ENCODE measurements at places on chromosomes 2 and 18.

GRCh38 chr2:32900246-32900973 lies 46.3 kb upstream of the LTBP1 start:
- DNase-seq: no peak

DNA sequence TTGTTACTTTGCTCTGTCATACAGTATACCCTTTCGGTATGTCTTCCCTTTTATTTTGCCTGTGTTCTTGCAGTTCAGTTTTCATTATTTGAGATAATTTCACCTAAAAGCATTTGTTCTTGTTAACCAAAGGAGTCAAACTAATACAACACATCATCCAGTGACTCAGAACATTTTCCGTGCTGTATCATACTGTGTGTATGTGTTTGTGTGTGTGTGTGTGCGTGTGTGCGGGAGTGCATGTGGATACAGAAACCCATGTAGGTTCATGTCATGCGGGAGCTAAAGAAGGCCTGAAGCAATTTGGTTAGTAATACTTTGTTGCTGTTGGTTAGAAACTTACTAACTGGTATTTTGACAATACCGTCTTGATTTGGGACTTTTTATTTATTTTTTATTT lies 60.0 kb downstream of the CEP192 start:
- DNase-seq: no peak

GRCh38 chr2:88199912-88200682 lies 30.0 kb downstream of the THNSL2 start:
- peak; percentile 5 for DNase-seq

DNA sequence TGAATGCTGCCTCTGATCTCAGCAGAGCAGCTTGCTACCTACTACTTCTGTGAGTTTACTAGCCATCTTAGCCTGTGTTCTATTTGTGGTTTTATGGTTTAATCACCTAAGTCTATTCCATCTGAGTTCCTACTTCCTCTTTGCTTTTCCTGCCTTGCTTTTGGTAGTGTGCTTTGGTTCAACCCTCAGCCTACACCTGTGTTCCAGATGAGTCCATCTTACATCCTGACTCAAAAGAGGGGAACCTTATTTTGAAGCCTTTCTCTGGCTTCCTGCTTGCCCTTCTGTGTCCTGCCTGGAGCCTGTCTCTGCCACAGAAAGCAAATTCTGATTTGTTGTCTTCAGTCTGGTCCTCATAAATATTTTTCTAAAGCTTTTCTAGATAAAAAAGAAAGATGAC lies 530.3 kb upstream of the MEX3C start:
- no peak for DNase-seq

GRCh38 chr2:127635380-127636237 lies 10.3 kb upstream of the GPR17 start:
- DNase-seq: no peak

DNA sequence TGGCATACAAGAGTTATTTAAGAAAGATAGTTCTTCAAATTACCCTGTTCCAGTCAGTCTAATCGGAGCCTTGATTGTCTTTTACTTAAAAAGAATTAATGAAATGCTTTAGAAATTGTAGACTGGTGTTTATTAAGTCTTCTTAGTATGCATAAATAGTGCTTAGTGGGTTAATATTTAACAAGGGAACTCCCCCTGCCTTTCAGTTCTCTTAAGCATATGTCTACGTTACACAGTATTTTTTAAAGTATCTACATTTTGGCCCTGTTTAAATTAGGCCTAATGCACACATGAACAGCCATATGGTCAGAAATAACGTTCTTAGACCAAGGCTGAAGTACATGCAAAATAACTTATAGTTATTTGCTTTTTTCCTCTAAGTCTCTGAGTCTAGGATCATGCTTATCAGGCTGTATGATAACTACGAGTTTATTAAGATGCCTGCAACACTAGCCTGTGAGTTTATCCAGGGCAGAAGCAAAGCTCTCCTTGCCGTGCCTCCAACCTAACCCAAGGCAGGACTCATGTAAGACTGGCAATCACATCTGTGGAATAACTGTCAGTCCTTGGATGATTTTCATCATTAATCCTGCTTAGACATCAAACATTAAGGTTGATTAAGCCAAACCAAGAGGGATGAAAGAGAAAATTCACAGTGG lies 6.7 kb downstream of the BCL2 start:
- DNase-seq: no peak

DNA sequence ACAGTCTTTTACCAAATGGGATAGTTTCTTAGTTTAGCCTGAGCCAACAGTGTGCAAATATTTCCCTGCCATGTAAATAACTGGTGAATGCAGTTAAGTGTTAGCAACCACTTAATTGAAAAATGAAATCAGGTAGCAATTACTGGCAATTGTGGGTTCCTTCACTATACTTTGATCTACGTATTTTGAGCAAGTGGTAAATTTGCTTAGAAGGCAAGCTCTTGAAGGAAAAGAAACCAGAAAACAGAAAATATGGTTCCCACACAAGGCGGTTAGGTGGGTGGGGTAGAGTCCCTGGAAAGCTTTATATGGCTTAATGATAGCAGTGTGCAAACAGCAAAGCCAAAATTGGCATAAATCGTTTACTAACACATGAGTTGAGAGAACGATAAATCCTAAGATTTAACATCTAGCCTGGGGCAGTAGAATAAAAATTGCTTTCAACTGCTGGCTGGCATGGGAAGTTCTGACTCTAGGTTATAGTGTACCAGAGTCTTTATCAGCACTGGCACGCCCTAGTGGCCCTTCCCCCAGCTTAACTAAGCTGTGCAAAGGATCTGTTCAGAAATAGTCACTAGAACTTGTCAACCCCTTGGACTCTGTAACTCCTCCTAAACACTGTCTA lies 17.0 kb downstream of the SLC9A2 start:
- DNase-seq: no peak

GRCh38 chr18:26290385-26290784 lies 64.1 kb downstream of the TAF4B start:
- DNase-seq: no peak

DNA sequence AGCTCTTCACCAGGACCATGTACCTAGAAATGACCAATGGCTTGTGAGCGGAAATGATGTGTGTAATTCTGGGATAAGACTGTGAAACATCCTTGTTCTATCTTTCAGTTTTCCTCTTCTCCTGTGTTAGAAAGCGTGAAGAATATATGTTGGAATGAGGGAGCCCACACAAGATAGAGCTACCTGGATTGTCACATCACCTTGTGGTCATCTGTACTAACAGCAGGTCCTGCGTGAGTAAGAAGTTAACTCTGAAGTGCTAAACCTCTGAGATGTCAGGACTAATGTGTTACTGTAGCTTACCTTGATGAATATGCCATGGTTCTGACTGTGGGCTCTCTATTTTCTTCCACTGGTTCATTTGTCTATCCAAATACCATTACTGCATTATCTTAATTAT lies 75.6 kb downstream of the FASTKD2 start:
- no peak for DNase-seq

DNA sequence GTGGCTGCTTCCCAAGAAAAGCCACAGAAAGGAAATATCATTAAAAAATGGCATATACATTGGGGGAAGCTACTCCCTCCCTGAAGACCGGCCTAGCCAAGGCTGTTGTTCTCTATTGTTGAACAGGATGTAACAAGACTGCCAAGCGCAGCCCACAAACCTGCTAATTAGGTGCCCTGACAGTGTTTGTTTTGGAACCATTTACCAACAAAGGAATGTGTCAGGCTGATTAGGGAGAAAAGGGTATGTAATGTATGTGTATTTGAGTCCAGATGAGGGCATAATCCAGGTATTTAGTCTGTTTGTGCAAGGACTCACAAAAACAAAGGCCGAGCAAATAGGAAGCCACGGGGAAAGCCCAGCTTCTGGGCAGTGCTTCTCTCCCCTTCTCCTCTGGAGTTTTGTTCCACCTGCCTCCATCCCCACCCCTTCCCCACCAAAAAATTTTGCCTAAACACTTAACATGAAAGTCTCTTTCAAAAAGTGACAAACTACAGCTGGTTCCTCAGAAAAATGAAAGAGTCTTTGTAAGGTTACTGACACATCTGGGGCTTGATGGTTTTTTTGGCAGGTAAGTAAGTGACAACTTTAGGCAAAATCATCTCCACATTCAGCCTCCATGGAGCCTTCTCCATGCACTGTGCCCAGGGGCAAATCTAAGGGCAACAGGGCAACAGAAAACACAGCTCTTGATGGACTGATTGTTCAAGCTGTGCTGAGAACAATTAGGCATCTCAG lies 78.3 kb upstream of the FZD5 start:
- DNase-seq: no peak

DNA sequence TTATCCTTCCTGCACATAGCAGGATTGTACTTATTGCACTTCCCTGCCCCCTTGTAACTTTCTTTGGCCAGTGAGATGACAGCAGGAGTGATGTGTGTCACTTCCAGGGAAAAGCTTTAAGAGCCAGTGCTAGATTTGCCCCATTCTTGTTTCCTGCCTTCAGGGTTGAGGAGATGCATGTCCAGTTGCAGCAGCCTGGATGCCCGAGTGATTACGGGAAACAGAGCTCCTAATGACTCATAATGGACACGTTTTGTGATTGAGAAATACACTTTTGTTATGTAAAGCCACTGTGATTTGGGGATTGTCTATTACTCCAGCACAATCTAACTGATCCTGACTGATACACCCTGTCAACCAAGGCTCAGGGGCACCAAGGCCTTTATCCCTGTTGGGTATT lies 5.0 kb upstream of the TET3 start:
- no peak for DNase-seq

GRCh38 chr2:205696927-205697441 lies 14.7 kb downstream of the NRP2 start:
- DNase-seq: no peak

- DNase-seq: no peak
Observed at GRCh38 chr2:10168221-10168620, 45.7 kb downstream of the RRM2 start.

DNA sequence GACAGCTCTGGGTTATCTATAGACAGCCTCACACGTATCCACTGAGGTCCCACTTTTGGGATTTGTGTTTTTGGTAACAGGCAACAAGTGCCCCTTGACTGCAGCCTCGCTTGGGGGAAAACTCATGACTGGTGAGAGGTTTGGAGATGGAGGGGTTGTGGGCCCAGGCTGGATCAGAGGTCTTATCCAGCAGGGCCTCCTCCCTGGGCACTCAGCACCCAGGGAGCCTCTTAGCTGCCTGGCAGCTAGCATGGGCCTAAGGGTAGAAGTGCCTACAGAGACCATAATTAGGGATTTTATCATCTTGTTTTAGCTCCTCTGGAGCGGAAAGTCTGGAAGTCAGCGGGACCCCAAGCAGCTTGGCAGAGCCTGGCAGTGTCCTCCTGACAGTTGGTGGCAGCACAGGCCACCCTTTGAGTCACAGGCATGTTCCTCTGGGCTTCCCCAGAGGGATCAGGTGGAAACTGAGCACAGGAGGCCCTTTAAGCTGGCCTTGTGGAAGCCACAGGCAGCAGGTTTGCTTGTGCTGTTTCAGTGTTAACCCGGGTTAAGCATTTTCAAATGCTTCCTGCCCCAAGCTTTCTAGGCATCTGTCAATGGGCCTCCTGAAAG lies 143.1 kb downstream of the KCTD1 start:
- DNase-seq: no peak

DNA sequence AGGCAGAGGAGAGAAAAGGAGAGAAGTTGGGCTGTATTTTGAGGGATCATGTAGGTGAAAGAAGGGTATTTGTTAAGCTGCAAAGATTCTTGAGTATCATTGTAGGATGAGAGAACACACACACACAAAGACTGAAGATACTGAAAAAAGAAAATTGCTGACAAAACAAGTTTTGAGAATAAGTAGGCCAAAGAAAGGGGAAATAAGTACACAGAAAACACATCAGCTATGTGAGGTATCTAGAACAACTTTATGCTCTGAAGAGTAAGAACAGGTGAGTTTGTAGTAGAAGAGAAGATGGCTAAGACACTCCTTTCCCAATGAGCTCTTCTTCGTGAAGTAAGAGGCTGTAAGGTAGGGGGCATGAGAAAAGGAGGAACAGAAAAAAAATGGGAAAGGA lies 28.2 kb downstream of the METTL8 start:
- no peak for DNase-seq

- DNase-seq: no peak
Observed at GRCh38 chr2:12884713-12885282, 168.1 kb downstream of the TRIB2 start.

GRCh38 chr2:39494784-39495251 lies 57.7 kb upstream of the MAP4K3 start:
- no peak for DNase-seq

DNA sequence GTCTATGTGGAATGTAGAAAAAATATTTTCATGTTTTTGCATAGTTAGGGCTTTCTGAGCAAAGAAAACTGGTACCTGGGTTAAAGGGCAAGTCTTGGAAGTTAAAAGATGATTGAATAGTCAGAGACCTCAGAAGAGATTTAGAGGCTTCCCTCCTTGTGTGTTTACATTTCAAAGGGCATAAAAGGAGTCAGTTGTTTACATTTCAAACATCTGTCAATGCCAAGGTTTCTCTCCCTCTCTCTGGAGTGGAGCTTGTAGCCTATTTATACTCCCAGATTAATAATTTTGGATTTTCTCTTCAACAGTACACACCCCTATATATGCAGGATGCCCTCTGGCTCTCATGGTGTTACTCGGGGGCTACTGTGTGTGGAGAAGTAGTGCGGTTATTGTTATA lies 8.6 kb downstream of the M1AP start:
- no peak for DNase-seq

GRCh38 chr2:71727562-71727961 lies 274.2 kb downstream of the DYSF start:
- no peak for DNase-seq

- no peak for DNase-seq
Observed at GRCh38 chr2:120828829-120829632, 93.4 kb downstream of the GLI2 start.

- DNase-seq: no peak
Observed at GRCh38 chr18:3213300-3214059, 6.3 kb downstream of the MYOM1 start.

DNA sequence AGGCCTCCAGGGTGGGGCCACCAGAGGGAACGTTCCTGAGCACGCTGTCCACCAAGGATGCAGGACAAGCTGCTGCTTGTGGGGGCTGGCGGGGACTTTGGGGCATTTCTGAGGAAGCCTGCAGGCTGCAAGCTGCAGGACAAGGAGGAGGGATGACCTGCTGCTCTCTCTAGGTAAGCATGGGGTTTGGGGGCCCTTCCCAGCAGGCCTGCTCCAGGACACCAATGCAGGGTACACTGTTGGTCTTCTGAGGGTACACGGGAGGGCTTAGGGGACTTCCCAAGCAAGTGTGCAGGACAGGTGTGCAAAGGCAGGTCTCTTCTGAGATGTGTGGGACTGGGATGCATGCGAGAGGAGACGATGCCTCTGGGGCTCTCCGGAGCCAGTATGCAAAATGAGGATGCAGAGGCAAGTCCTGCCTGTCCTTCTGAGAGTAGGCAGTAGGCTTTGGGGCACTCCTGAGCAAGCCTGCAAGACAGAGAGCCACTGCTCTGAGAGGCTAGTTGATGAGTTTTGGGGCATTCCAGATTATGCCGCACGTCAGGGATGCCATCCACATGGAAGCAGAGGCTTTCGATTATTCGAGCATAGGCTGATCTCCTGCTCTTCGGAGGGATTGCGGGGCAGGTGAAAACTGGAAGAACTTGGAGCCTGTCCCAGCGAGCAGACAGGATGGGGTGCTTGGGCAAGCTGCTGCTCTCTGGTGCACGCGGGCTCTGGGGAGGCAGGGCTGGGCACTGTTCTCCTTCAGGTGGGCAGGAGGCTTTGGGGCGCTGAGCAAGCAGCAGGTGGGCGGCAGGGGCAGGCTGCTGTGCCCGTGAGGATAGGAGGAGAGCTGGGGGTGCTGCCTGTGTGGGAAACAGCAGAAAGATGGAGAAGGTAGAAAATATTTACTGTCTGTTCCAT lies 44.6 kb downstream of the CNGA3 start:
- no peak for DNase-seq

Data from stimulated activated naive CD4-positive, alpha-beta T cell (primary cell).